ENCODE measurements at places on chromosomes 7 and 10.

DNA sequence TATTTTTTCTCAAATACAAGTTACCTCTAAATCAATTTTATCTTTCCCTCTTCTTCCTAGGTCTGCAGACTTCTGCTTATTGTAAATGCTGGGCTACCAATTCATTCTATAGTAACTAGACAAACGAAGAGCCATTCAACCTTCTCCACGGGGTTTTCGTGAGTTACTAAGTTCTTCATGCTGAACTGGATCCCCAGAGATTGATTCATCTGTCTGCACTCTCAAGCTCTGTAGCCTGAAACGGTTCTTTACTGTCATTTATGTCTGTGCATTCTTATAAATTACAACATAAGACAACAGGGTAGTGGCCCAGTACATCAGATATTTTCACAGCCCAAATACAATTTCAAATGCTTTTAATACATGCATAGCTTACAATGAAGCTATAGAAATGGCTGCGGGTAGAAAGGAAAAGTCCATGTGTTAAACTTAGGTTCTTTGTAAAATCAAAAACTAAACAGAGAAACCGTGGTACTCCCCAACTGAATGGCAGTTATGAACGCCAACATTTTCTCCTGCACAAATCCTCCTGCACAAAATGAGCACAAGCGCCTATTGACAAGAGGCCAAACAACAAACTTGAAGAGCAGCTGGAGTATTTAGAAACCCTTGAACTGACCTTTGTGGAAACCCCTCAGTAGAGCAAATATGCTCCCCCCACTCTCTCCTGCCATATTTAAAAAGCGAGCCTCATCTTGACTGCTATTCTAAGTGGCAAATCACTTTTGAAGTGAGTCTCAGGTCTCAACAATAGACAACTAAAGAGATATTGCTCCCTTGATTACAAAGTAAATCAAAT is 20.7 kb downstream of the LAMB1 start:
- DNase-seq: no peak

DNA sequence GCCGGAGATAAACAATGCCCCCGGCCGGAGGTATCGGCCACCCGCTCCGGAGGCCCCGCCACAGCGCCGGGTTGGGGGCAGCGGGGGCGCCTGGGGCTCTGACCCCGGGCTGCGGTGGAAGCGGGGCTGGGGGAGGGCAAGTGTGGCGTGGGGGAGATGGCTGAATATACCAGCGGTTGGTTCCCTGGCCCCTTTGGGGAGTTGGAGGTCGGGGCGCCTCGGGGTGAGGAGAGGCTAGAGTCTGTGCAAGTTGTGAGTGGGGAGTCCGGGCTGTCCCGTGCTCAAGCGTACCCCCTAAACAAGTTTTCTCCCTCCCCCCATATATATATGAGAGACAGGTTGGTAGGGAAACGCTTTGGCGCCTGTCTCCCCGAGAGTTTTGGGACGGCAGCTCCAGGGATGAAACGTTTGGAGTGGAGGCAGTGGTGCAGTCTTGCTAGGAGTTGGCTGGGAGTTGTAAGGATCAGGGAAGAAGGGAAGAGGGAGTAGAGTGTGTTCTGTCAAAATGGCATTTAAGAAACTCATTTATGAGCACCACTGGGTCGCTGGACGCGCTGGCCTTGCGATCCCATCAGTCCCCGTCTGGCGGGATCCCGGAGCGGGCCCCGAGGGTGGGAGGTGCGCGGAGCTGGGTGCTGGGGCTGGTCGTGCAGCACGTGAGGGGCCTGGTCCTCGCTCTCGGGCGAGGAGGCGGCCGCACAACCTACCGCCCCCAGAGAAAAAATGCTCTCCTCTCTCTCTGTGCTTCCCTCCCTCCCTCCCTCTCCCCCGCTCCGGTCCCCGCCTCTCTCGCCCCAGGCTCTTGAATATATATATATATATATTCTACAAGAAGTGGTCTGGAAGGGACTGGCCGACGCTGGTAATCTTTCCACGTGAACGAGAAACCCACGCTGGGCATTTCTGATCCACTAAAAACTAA is 1.1 kb downstream of the TET1 start:
- DNase-seq: peak; percentile 38

DNA sequence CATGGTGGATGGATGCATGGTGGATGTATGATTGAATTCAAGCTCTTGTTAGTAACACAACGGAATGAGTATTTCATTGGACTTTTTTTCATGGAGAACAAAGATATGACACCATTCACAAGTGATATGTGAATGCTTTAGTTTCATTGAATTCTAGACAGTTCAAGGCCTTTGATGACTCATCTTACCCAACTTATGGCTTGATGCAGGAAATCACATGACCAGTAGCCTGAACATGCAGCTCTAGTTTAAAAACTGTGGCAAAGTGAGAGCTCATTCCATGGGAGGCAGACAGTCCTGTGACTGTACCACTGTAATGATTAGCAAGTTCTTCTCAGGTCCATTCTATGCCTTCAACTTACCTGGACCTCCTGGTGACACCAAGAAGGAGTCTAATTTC is 1239.3 kb downstream of the TYW1 start:
- no peak for DNase-seq

- DNase-seq: peak; percentile 71
These were observed 37.8 kb upstream of the CACUL1 start for GRCh38 chr10:118792526-118792925.

GRCh38 chr7:139495580-139496125 is 12.2 kb upstream of the KLRG2 start:
- no peak for DNase-seq

All from fibroblast of mammary gland (primary cell).